Mucosa of descending colon (tissue), 3 donors: ENCODE measurements at places on chromosomes 5 and 9. TPM values are rescaled to one million over a fixed set of nuclear protein-coding genes. Genes with fewer than 3 reads are reported as not detected.
A peak's percentile ranks its signal among the peaks of the same experiment; 100 is the strongest.

The LNPEP gene
- 38.2 TPM for total RNA-seq

DNA sequence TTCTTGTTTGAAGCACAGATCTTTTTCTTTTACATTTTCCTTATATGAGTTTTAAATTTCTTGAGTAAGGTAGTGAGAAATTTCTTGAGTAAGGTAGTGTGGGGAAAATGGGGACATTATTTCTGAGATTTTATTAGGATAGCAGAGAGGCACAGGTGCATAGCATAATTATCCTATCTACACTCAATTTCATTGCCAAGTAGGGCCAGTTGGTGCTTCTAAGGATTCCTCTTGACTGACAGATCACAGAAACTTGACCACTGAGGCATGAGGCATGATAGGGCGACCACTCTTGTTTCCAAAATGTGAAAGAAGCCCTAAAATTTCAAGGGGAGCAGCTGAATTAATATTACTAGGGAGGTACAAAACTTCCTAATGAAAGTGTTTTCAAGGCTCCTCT is 31.4 kb upstream of the TMC1 start:
- DNase-seq, result no peak

The PCDHGA11 gene
- total RNA-seq, result 2.6 TPM

The SPARC gene
- 410 TPM for total RNA-seq

DNA sequence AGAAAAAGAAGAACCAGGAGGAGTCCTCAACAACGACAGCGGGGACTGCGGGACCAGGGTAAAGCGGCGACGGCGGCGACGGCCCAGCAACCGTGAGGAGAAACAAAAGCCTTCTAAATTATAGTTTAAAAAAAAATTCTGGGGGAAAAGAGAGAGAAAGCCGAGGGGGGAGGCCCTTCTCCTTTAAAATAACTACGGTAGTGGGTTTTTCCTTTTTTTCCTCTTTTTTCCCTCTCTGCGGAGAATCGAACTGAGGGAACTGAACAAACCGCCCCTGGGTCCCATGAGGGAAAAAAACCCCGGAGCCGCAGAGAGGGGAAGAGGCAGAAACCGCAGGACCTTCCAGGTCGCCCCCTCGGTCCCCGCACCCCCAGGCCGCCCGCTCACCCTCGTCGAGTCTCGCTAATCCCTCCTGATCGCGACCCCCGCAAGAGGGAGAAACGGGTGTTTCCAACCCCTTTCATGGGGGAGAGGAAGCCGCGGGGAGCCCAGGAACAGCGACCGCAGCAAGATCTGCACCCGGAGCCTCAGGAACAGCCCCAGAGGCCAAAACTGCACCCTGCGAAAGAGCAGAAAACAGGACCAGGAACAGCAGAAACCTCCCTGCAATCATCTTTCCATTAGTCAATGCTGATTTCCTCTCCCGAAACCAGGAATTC is 453 bp downstream of the CPEB4 start:
- DNase-seq, result peak; percentile 70
